Neuronal stem cell (in vitro differentiated cells): ENCODE measurements at places on chromosomes 6 and 20.

DNA sequence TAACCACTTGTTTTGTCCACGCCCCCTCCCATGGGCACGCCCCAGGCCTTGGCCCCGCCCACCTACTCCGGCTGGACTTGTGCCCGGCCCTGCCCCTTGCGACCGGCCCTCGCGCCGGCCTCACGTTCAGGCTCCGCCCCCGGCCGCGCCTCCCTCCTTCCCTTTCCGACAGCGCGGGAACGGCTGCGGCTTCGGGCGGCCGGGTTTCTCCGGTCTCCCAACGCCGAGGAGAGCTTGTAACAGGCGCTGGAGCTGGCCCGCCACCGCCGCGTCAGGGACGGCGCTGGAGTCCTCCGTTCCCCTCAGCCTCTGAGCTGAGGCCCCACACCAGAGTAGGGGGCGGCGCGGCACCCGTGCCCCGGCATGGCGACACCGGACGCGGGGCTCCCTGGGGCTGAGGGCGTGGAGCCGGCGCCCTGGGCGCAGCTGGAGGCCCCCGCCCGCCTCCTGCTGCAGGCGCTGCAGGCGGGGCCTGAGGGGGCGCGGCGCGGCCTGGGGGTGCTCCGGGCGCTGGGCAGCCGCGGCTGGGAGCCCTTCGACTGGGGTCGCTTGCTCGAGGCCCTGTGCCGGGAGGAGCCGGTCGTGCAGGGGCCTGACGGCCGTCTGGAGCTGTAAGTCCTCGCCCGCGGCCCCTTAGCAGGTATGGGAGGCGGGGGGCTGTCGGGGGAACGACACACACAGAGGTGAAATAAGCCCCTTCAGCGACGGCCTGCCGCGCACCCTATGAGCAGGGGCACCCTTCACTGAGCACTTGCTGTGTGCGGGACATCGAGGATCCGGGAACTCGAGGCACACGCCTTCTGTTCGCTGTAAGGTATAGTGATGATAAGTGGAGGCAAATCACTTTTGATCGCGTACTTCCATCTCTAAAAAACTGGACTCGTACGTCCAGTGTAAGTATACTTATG lies at the start of gene FANCE:
Gene FANCE, plus strand, starts transcription at position 156 of the 908 bp plus-strand sequence. Its CDS starts 208 bp downstream, at position 364.
- peak; percentile 97 for DNase-seq

GRCh38 chr6:47303342-47303741 lies 6.4 kb downstream of the TNFRSF21 start:
- DNase-seq: no peak

GRCh38 chr20:41029150-41029901 lies 704 bp downstream of the TOP1 start:
- peak; percentile 35 for DNase-seq

GRCh38 chr6:25384967-25385366 lies 105.8 kb downstream of the CARMIL1 start:
- no peak for DNase-seq

GRCh38 chr20:2956480-2956879 lies 83.2 kb downstream of the PTPRA start:
- no peak for DNase-seq

GRCh38 chr6:83708970-83709747 lies at the start of gene SNAP91:
TSS of gene SNAP91 (minus strand) at chr6:83709101. CDS start at chr6:83707927, 1,174 bp downstream.
- peak; percentile 80 for DNase-seq

GRCh38 chr6:90559931-90560330 lies 26.9 kb downstream of the MAP3K7 start:
- no peak for DNase-seq

DNA sequence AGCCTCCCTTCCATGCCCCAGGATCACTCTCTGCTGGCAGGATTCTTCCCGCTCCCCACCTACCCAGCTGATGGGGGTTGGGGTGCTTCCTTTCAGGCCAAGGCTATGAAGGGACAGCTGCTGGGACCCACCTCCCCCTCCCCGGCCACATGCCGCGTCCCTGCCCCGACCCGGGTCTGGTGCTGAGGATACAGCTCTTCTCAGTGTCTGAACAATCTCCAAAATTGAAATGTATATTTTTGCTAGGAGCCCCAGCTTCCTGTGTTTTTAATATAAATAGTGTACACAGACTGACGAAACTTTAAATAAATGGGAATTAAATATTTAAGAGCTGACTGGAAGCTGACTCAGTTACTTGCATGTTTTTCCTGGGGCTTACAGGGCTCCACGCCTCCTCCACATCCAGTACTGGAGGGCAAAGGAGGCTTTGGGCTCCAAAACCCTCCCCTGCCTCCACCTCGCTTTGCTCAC lies 24.3 kb upstream of the FANCE start:
- no peak for DNase-seq

GRCh38 chr6:21342501-21342900 lies 251.1 kb upstream of the SOX4 start:
- DNase-seq: no peak

GRCh38 chr6:31572041-31572911 lies at the start of gene LTA:
TSS of gene LTA (plus strand) at chr6:31572289. CDS start at chr6:31572743, 454 bp downstream.
- no peak for DNase-seq

GRCh38 chr6:52162940-52163908 lies 23.0 kb upstream of the IL17A start:
- no peak for DNase-seq

DNA sequence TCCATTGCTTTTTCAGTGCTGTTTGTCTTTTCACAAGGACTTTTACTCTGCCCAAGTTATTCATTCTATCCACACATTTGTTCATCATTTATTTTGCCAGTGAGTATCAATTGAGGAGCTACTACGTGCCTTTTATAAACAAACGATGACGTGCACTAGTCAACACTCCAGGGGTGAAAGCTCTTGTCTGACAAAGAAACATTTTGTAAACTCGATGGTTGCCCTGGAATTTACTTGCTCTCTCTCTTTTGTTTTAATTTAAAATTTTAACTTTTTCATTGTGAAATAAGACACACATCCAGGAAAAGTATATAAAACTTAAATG lies 8.3 kb upstream of the MRPS18A start:
- DNase-seq: no peak

GRCh38 chr6:151693366-151693765 lies 114.1 kb upstream of the ESR1 start:
- no peak for DNase-seq
